ENCODE measurements at places on chromosomes 2 and 18.

DNA sequence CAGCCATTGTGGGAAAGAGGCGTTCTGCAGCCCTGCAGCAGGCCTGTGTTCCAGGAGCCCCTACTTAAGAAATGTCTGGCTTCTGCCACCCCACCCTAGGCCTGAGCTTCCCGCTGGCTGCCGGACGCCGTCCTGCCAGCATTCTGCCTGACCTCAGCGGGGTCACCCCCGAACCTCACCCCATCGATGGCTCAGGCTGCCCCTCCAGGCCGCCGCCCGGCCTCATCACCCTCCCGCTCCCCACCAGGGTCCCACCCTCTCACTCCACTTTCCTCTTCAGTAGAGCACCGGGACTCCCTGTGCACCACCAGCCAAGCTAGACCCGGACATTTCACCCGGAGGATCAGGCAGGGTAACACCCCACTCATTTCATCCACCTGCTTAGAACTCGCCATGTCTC lies 73.6 kb upstream of the SALL3 start:
- no peak for DNase-seq

DNA sequence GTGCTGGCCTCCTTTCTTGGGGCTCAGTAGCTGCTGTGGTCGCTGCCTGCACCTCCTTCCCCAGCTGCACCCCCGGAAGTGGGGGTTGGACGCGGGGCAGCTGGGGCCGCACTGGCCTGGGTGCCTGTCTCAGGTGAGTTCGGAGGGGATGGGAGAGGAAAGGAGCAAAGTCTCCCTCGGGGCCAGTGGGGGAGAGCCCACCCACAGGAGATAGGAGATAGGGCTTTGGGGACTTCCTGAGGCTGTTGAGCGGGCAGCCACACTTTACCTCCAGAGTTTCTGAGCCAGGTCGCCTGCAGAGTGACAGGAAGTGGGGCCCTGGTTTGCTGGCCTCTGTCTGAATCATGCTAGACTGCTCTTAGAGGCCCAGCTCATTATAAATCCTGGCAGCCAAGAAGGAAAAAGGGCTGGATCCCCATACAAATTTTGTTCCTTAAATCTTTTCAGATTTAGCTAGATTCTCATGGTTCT lies 8.1 kb downstream of the MBP start:
- DNase-seq, result peak; percentile 23

- DNase-seq, result no peak
Measured at GRCh38 chr2:25669520-25669919, 3.9 kb downstream of the DTNB start.

DNA sequence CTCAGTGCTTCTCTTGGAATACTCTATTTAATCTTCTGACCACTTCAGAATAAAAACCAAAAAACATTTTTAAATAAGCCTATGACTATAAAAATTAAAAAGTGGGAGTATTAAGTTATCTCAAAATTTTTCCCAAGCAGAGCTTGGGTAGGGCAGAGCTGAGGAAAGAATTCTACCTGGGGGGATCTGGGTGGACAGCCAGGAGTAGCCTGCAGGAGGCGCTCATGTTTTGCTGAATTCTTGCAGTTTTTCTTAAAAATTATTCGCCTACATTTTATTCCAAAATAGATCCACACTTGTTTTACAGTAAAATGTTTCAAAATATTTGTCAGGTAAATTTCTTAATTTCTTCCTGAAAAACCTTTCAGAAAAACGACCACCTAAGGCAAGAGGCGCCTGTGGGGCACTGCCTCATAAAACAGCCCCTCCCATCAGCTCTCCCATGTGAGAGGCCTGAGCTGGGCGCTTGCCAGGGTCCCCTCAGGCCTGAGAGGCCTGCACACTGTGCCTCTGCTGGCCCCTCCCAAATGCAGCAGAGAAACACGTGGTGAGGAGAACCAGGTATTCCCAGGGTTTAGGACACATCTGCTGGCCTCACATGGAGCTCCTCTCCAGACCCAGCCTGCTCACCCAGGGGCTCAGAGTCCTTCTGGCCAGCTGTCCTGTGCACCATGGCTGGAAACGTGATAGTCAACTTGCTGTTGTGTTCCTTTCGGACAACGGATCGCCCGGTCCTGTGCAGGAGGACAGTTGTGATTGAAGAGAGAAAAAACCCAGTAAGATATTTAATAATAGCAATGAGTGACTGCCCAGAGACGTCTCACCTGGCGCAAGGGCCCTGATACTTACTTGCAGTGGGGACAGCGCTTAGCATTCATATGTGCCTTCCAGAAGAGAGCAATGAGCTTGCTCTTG lies 17.5 kb downstream of the POLR1A start:
- DNase-seq, result no peak

DNA sequence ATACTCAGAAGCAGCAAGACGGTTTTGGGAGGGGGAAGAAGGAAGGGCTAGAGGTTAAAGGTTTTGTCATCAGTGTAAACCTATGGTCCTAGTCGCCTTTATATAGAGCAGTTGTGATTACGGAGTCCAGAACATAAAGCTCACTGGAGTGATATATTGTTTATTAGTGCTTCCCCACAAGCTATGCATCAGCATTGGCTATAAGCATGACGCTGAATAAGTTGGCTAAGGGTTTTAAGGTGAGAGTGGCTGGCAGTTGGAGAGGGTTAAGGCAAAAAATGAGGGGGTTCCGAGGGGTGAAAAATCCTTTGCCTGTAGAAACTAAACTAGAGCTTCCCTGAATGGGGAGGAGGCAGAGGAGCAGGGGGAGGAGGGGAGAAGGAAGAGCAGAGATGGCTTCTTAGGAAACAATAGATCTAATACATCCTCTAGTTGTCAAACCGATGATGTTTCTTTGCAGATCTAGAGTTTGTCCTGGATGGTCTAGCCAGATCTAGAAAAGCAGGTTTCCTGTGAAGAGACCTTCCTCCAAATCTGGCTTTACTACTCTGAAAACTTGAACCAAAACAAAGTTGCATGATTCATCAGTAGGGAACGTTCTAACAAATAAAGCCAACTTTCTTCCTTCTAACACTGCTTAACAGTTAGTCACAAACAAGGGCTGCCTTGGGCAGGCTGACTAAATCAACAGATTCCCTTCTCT lies 2.5 kb downstream of the KLF7 start:
- peak; percentile 93 for DNase-seq

- no peak for DNase-seq
Measured at GRCh38 chr2:200199005-200199404, 107.5 kb upstream of the SPATS2L start.

DNA sequence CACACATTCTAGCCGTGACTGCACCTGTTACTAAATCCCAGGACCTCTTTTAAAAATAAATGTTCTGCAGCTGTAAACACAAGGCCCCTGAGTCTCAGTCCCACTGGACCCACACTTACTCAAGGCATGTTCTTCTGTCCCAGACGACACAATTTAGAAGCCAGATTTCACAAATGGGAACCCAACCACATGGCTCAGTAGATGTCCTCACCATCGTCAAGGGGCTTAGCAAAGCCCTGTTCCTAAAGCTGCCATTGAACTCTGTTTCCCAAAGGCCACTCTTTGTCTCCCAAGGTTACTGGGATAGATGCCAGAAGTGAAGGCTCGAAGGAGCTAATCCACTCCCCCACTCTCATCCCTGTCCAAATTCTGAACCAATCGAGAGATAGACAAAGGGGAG lies 301.0 kb downstream of the GALR1 start:
- no peak for DNase-seq

DNA sequence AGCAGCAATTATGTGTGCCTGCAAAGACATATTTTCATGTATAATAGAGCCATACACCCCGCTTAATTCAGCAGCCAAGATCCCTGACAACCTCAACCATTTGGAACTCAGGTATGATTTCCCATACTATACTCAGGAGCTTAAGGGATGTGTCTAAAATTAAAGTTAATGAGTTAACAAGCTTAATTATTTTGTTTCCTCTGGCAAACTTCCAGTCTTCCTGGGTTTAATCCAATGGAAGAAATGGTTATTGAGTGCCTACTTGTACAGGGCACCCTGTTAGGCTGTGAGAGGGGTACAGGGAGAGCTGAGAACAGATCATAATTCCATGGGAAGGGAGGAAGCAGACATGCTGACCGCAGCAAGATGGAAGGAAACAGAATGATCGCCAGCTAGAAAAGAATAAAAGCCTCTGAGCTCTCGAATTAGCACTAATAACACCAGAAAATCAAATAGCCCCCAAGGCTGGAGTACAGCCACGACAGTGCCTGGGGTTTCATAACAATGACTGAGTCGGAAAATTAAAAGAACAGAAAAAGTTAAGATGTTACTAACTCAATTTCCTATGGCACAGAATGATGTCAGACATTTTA lies 20.8 kb upstream of the CEP68 start:
- no peak for DNase-seq

DNA sequence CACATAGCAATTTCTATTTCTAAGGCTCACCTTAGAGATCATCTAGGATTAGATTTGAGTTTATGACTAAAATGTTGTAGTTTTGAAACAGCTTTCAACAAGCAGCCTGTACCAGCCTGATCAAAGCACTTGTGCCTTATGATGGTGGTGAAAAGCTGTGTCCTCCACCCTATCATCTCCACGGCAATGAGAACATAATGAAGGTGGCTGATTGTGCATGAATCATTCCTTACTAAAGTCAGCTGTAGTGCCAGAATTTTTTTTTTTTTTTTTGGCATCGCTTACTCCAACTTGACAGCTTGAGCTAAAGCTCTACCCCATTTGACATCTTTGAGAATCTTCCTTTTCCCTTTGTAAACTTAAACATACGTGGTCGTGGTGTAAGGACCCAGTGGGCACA lies 86.0 kb downstream of the DCC start:
- no peak for DNase-seq

- DNase-seq, result no peak
Measured at GRCh38 chr2:52933878-52934277, 833.7 kb upstream of the CHAC2 start.

- DNase-seq, result no peak
Measured at GRCh38 chr2:64844087-64844486, 145.1 kb upstream of the SLC1A4 start.

GRCh38 chr2:122683018-122683417 lies 927.6 kb downstream of the TSN start:
- peak; percentile 60 for DNase-seq

DNA sequence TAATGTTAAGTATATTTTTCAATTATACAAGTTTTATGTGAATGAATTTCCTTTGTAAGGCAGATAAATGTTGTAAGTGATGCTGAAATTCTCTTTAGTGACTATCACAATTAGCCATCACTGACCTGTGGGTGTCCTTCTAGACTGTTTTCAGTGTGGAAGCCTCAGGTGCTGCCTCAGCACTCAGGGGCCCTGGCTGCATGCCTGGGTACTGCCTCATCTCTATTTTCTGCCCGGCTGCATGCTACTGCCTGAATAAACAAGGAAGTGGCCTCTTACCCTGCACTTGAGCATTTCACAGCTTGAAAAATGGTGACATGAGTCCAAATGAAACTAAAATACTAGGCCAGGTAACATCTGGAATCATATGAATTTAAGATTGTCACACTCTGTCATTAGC lies 787.6 kb upstream of the SALL3 start:
- DNase-seq, result no peak

DNA sequence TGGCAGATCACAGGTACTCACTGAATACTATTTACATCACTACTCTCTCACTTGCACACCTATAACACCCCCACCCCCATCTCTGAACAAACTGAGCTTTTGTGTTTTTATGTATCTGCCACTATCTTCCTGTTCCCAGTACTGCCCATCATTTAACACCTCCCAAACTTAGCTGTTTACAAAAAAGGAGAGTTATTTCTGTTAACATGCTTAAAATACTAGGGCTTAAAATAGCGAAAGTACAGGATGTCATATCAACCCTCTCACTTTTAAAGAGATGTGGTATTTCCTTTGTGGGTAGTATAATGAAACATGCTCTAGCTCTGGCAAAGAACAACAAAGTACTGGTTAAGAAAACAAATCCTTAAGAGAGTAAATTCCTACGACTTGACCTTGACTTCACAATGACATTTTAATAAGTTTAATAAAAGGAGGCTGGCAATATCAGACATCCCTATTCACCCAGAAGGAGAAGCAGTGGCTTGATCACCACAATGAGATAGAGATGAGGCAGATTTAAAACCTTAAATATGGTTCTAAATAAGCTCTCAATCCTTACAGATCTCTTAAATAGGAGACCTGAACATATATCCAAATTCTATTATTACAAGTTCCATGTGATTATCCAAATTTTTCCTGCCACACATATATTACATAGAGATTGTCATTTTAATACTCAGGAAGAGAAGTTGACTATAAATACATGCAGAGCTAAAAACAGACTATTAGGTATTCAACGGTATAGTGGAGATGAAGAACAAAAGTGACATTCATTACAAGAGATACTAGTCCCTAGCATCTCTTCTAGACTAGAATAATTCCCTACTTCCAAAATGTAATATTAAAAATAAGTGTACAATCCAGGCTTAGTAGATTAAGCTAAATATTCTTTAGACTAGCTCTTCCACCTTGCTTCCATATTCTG lies 36.9 kb downstream of the TRAK2 start:
- no peak for DNase-seq

GRCh38 chr2:179622635-179623300 lies 238.6 kb downstream of the ZNF385B start:
- DNase-seq, result no peak

DNA sequence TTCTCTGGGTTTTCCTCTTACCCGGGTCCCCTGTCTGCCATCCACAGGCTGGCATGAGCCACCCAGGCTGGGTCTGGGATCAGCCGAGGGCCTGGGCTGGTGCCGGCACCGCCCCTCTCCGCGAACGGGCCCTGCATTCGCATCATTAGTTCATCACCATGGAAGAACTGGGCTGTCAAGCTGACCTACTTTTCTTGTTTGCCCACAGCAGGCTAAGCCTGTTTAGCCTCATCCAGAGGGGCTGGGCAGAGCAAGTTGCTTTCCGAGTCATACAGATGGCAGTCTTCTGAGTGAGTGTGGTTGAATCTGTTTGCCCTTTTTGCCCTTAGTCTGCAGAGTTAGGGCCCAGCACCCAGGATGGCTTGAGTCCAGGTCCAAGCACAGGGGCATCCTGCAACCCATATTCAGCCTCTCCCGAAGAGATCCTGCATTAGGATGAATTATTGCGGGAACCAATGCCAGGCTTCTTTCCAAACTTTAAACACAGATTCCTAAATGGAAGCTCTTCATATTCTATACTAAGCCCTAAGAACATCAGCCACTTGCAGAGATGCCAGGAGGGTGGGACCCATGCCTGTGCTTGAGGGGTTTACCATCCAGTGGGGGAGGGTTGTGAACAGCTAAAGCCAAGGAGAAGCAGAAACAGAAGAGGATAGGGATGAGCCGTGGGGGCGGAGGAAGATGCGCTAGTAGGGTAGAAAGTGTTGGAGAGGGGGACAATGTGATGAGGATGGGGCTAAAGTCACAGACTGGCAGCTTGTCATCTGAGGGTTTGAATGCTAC lies 68.0 kb downstream of the NPAS2 start:
- no peak for DNase-seq

Data from RCC 7860 (cell line).